ENCODE measurements at places on chromosomes 13 and 19.

DNA sequence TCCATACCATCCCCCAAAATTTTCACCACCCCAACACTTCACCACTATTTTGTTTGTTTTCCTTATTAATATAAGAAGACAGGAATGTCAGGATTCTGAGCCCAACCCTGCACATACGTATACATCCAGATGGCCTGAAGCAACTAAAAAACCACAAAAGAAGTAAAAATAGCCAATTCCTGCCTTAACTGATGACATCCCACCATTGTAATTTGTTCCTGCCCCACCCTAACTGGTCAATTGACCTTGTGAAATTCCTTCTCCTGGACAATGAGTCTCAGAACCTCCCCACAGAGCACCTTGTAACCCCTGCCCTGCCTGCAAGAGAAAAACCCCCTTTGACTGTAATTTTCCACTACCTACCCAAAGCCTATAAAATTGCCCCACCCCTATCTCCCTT lies 132.5 kb downstream of the ZNF675 start:
- DNase-seq, result no peak

- DNase-seq, result no peak
Measured at GRCh38 chr13:96403241-96403640, 313.3 kb downstream of the HS6ST3 start.

GRCh38 chr19:10896851-10897526 lies 25.6 kb downstream of the CARM1 start:
- no peak for DNase-seq

DNA sequence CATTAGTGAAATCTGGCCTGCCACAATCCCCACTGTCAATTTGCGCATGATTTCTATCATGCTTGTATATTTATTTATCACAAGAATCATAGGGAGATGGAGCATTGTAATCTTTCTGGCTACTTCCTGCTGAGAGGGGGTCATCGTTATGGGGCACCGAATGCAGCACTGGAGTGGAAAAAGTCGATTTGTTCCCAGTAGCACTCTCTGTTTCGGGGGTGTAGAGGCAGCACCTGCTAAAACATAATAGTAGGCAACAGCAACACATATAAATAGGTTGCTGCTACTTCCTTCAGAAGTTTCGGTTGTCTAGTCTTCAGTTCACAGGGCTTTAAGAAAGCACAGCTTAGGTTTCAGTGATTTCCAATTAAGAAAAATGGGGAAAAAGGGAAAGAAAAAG lies 23.4 kb upstream of the CEACAM21 start:
- no peak for DNase-seq

- no peak for DNase-seq
Measured at GRCh38 chr13:50990818-50991506, 81.4 kb downstream of the RNASEH2B start.

DNA sequence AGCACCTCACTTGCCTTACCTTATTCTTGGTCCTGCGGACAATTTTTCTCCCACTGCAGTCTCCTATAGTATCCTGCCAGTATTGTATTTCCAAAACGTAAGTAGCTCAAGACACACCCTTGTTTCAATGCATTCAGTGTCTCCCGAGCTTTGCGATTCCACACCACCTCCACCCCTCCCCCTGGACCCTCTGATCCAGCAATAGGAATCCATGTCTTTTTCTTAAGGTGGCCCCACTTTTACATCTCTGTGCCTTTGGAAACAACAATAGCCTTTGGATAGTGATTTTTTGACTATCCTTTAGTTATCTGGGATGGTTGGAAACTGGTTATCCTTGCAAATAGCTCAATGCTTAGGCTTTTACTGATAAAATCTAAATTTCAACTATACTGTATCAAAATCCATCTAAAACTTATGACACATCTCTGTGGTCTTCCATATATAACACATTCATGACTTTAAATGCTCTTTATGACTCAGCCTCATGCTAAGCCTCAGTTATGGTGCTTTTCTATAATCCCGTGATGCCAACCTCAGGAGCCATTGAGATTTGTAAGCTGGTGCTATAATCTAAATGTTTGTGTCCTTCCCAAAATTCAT lies 27.1 kb downstream of the FAM216B start:
- DNase-seq, result no peak
